ENCODE measurements at places on chromosomes 13 and 19. TPM values are rescaled to one million over a fixed set of nuclear protein-coding genes. Genes with fewer than 3 reads are reported as not detected.
A peak's percentile ranks its signal among the peaks of the same experiment; 100 is the strongest.

- DNase-seq: no peak
These were observed 15.7 kb downstream of the AP2S1 start for GRCh38 chr19:46834984-46835383.

DNA sequence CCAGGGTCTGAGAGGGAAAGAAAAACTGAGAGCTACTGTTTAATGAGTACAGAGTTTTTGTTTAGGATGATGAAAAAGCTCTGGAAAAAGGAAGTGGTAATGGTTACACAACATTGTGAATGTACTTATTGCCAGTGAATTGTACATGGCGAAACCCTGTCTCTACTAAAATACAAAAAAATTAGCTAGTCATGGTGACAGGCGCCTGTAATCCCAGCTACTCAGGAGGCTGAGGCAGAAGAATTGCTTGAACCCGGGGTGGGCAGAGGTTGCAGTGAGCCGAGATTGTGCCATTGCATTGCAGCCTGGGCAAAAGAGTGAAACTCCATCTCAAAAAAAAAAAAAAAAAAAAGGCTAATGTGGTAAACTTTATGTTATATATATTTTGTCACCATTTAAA, 96.3 kb downstream of the VWA8 start:
- no peak for DNase-seq

- peak; percentile 40 for DNase-seq
These were observed 32.3 kb upstream of the GJB6 start for GRCh38 chr13:20264271-20265018.

DNA sequence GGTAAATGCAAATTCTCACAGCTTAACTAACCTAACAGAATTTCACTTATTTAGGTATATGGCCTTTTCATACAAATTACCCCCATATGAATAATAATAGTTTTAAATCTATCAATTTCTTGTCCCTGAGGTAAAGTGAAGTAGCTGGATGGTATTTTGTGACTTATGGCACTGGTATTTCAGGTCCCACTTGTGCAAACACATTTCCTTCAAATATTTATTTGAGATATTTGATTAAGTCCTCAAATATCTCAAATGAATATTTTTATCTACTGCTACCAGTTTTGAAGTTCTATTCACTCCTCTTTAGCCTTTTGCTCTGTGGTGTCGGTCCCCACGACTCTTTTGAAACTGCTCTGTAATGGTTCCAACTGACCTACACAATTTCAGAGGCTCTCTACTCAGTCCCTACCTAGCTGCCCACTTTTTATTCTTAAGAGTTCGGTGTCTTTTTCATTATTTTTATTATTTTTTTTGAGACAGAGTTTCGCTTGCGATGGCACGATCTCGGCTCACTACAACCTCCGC, 59.6 kb upstream of the ZDHHC20 start:
- no peak for DNase-seq

DNA sequence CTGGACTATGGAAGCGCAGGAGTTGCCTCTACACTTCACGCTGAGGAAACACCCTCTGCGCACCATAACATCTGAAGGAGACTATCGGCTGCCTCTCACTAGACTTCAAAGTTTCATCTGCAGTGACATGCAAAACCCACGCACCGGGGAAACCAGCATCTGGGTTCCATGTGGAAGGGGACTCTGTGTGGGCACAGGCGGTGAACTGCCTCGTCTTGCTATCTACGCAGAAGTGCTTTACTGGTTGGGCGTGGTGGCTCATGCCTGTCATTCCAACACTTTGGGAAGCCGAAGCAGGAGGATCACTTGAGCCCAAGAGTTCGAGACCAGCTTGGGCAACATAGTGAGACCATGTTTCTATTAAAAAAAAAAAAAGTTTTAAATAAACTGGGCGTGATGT, 116.4 kb downstream of the STK24 start:
- peak; percentile 38 for DNase-seq

The GAPDHS gene
- not detected for total RNA-seq

DNA sequence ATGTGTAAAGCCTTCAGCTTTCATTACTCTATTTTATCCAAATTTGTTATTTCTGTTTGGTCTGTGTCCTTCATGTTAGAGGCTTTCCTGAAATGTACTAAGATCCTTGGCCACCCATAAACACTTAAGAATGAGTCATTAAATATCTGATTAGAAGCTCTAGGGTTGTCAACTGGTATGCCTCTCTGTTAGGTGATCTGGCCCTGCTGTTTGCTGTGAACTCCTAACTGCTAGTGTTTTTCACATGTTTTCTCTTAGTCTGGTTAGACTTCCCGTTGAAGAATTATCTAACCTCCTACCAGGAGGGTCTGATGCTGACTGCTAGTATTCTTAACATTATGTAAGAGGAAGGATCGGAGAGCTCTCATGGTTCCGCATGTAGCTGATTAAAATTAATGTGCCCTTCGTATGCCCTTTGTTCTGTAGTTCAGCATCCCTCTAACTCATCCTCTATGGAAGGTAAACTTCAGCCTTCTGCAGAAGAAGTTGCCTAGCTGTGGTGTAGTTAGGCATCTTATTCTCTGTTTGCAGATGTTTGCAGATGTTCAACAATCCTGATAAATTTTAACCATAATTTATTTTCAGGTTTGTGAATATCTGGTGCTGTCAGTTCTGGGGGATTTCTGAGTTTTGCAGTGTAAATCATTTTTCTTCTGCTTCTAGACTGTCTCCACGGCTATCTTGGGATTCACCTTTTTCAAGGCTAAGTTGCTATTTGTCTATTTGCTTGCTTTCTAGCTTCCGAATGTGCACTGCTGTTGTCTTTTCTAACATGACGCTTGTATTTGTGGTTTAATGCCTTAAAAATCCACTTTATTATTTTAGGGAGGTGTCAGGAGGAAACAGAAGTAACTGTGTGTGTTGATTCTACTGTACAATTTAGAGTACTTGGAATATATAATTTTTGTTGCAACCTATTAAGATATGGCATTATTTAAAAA, 207.2 kb upstream of the SPRY2 start:
- DNase-seq: no peak

GRCh38 chr13:90800082-90800746, 547.3 kb upstream of the MIR17HG start:
- no peak for DNase-seq

GRCh38 chr19:33906578-33907335, 110.1 kb downstream of the KCTD15 start:
- no peak for DNase-seq

The ANKLE1 gene
- 2.9 TPM for total RNA-seq

DNA sequence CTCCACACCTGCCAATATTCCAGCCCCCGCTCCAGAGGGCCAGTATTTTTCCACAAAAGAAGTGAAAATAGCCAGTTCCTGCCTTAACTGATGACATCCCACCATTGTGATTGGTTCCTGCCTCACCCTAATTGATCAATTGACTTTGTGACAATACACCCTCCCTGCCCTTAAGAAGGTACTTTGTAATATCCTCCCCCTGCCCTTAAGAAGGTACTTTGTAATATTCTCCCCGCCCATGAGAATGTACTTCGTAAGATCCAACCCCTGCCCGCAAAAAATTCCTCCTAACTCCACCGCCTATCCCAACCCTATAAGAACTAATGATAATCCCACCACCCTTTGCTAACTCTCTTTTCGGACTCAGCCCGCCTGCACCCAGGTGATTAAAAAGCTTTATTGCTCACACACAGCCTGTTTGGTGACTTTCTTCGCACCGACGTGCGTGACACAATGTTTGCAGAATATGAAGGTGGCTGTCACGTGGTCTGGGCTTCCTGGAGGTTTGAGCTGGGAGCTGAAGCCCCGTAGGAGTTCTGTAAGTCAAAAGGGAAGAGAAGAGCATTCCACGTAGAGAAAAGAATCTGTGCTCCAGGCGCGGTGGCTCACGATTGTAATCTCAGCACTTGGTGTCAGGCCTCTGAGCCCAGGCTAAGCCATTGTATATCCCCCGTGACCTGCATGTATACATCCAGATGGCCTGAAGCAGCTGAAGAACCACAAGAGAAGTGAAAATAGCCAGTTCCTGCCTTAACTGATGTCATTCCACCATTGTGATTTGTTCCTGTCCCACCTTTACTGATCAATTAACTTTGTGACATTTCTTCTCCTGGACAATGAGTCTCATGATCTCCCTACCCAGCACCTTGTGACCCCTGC, 6.2 kb upstream of the FUT3 start:
- DNase-seq: no peak

The ZNF559 gene
- total RNA-seq: 13.0 TPM

GRCh38 chr19:18768046-18768771, 22.9 kb downstream of the COMP start:
- no peak for DNase-seq

- DNase-seq: no peak
These were observed 12.5 kb downstream of the NLRP8 start for GRCh38 chr19:55959996-55960675.

The SRRM5 gene
- total RNA-seq: 0.74 TPM

DNA sequence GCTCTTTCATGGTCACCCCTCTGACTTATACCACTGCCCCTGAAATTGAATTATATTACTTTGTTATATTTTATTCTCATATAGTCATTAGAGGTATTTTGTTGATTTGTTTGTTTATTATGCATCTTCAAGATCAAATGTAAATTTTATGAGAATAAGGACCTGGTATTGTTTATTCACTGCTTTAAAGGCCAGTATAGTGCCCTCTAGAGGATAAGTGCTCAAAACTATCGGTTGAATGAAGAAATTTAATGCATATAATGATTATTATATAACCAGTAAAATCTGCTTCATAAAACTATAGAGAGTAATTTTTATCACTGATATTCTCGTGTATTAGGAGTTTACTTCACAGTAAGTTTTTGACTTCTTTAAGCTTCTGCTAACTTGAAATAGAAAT, 1401.9 kb downstream of the SLITRK1 start:
- no peak for DNase-seq

- DNase-seq: no peak
These were observed 66.9 kb downstream of the NHLRC3 start for GRCh38 chr13:39105110-39105509.

GRCh38 chr19:43779820-43780219, 953 bp downstream of the KCNN4 start:
- DNase-seq: peak; percentile 39

GRCh38 chr19:688214-688613, 7.0 kb downstream of the PRSS57 start:
- DNase-seq: no peak

- DNase-seq: no peak
These were observed 1111.5 kb upstream of the ATXN8OS start for GRCh38 chr13:68995972-68996667.

- DNase-seq: no peak
These were observed 8.6 kb upstream of the EPSTI1 start for GRCh38 chr13:43000676-43001075.

- peak; percentile 78 for DNase-seq
These were observed 81.6 kb downstream of the DPF1 start for GRCh38 chr19:38142176-38143035.

GRCh38 chr19:36423925-36424324, 5.5 kb upstream of the ZFP82 start:
- DNase-seq: no peak

DNA sequence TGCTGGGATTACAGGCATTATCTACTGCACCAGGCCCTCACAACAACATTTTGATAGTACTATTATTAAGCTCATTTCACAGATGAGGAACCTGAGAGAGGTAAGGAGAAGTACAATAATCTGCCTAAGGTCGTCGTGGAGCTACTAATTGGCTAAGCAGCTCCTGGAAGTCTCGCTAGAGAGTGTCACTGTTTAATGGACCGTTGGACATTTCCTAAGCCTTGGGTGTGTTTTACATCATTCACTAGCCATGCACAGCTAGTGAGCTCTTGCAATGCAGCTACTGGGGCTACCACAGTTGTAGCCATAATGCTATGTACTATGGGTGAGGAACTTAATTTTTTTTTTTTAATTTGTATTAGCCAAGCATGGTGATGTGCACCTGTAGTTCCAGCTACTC, 34.0 kb upstream of the OR1M1 start:
- no peak for DNase-seq

The KASH5 gene
- 1.2 TPM for total RNA-seq

GRCh38 chr19:57708641-57709361, at the start of gene ZNF154:
Gene ZNF154, minus strand, starts transcription at chr19:57709204. Its CDS starts 233 bp downstream, at chr19:57708971.
- peak; percentile 76 for DNase-seq

DNA sequence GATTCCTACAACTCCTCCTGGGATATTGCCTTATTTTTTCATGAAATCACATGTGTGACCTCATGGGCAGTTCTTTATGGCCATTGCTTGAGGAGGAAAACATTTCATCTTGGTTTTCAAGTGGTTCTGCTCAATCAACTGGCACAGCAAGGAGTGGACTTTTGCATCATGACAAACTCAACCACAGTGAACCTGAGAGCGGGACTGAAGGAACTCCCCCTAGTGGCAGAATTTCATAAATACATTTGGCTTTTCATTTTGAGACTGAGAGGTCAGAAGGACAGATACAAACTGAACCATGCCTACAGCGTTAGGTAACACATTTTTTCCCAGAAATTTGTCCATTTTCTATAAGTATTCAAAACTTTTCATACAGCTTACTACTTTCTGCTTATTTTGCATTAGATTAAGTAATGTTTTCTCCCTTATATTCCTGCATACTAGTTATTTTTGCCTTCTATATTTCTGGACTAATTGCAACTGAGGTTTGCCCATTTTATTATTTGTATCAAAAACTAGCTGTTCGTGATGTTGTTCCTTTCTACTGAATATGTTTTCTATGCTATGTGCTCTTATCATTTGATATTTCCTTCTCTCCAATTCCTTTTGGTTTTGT, 13.4 kb upstream of the SIGLEC12 start:
- peak; percentile 41 for DNase-seq

DNA sequence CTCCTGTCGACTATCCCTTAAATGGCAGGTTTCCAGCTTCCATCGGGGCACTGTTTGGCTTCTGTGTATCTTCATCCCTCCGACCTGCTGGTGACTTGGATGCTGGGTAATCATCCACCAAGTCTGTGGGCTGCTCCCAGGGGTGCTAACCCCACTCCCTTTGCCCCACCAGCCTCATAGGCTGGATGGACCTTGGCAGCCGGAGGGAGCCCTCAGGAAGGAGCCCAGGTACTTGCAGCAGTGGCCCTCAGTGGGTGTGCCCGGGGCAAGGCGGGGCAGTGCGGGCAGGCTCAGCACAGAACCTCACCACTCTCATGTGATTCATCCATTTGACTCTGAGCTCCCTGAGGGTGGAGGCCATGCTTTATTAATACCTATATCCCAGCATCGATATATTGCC, 27.4 kb upstream of the TUBGCP3 start:
- DNase-seq: no peak

The TNFSF9 gene
- total RNA-seq: 0.57 TPM

The ZNF793 gene
- 4.7 TPM for total RNA-seq

- no peak for DNase-seq
These were observed 54.1 kb downstream of the MRPL57 start for GRCh38 chr13:21230516-21230915.

- DNase-seq: no peak
These were observed 2.6 kb upstream of the TIMM13 start for GRCh38 chr19:2429917-2430535.

- no peak for DNase-seq
These were observed 269.3 kb downstream of the KCNRG start for GRCh38 chr13:50284540-50284939.

GRCh38 chr13:98217597-98217996, 40.5 kb upstream of the RNF113B start:
- no peak for DNase-seq

- DNase-seq: no peak
These were observed 10.9 kb upstream of the TLE5 start for GRCh38 chr19:3073159-3073563.

The POU4F1 gene
- total RNA-seq: 0.26 TPM

GRCh38 chr19:45138303-45138751, 22.5 kb downstream of the NKPD1 start:
- no peak for DNase-seq
